ENCODE measurements at places on chromosomes 4 and X.

DNA sequence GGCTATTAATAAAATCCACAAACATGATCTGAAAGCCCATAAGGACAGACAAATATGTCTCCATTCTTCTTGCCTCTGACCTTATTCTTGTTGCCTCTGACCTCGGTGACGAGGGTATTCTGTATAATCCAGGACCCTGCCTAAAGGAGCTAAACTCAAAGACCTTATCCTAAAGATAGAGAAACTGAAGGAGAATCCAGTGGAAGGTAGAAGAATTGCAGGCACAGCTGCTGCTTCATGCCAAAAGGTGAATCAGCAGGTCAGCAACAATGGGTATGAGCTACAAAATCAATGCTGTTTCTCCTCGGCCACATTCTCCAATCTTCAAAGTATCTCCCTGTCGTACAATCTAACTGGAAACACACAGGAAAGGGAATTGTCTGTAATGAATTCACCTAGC lies 71.4 kb downstream of the INTS6L start:
- DNase-seq = no peak

GRCh38 chrX:111098874-111099273 lies 2.9 kb downstream of the PAK3 start:
- DNase-seq = no peak

GRCh38 chrX:132092439-132093065 lies 35.3 kb downstream of the FRMD7 start:
- DNase-seq = peak; percentile 19

DNA sequence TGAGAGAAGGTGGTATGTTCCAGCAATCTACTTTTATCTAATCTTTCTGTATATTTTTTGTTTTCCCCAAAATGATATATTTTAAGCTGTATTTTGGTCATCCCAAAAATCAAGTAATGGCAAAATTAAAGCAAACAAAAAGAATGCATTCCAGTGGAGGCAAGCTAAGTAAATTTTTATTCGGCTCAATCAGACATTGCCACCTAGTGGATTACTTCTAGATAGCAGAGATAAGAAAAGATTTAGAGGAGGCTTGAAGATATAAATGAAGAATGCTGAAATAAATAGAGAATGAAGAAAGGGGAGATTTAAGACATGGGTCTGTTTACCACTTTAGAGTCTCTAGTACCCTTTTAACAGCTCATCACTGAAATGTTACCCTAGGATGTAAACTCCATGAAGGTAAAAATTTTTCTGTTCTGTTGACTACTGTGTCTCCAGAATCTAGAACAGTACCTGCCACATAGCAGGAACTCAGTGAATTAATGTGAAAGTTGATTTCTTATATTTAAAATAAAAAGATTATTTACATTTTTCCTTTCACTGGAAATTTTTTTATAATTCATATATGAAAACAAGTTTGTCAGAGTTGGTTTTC lies 110.9 kb upstream of the ANK2 start:
- no peak for DNase-seq

DNA sequence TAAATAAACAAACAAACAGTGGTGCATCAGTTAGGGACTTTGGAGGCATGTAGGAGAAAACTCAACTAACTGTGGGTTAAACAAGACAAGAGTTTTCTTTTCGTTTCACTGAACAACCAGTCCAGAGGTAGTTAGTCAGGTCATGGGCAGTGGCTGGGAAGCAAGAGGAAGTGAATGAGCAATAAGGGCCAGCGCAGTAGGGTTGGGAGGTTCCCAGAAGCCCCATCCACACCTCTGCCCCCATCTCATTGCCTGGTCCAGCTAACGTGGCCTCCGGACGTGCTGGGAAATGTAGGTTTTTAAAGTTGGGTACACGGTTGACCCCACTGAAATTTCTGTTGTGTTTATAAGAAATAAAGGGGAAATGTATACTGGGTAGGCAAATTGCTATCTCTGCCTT lies 8.7 kb downstream of the GLOD5 start:
- no peak for DNase-seq

DNA sequence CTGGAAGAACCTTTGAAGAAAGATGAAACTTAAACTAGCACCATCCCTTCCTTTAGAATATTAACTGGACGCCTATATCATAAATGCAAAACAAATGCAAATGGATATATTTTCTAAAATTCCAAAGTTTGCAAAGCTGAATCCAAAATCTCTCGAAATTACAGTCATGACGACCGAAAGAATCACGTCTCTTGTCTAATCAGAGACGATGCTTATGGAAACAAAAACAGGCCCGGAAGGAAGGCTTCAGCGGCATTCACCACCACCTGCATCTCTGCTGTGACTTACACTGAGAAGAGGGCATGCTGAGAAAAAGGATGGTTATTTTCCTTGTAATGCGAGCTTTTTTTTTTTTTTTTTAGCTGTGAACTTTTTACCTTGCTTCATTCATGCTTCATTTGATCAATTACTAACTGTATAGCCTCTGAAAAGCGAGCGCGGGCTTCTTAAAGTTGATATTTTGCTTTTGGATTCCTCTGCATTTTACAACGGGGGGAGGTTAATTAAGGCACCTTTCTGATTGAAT lies 209.3 kb downstream of the SOWAHB start:
- DNase-seq = no peak

DNA sequence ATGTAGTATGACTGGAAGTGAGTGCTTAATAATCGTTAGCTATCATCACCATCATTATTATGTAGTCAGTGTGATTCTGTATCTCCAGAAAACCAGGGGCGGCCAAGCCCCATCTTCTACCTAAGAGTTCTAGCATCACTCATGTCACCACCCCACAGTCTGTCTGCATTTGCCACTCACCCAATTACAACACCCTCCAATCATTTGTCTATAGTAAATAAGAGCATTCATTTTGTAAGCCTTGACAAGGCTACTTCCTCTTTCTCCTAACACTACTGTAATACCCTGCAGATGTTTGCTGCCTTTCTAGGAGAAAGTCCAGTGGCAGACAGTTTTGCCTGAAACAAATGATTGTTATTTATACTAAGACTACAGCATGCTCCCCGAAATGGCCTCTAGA lies 15.8 kb upstream of the IL21 start:
- DNase-seq = no peak

DNA sequence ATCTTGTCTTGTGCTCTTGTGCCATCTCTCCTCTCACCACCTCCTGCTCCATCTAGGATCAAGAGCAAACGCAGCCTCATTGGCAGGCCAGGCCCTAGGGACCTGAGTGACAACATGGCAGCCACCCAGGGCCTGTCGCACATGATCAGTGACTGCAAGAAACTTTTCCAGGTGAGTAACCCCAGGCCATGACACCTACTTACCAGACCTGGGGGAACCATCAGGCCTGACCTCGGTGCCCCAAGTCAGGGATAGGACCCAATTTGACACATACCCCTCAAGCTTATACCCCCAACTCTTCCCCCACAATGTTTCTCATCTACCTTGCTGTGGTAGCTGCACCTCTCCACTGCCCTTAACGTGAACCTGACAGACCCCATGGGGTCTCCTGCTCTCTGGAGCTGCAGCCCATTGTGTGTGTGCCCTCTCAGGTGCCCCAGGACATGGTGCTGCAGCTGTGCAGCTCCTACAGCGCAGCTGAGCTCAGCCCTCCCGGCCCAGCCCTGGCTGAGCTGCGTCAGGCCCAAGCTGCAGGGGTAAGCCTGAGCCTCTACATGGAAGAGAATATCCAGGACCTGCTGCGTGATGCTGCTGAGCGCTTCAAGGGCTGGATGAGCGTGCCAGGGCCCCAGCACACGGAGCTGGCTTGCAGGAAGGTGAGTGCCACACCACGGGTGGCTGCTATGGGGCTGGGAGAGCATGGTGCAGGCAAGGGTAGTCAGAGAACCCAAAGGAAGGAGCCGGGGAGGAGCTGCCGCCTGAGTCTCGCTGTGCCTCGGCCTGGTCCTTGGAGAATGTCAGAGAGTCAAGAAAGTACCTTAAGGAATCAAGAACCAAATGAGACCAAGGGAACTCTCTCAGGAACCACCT lies 74.8 kb downstream of the STARD8 start:
- DNase-seq = no peak

GRCh38 chr4:165085946-165086345 lies 26.7 kb downstream of the TMEM192 start:
- DNase-seq = no peak

- DNase-seq = no peak
Measured at GRCh38 chr4:86586160-86586572, 7.9 kb upstream of the PTPN13 start.

- DNase-seq = no peak
Measured at GRCh38 chr4:139957986-139958738, 195.8 kb downstream of the MAML3 start.

GRCh38 chr4:181819946-181820345 lies 423.3 kb upstream of the TENM3 start:
- DNase-seq = no peak

DNA sequence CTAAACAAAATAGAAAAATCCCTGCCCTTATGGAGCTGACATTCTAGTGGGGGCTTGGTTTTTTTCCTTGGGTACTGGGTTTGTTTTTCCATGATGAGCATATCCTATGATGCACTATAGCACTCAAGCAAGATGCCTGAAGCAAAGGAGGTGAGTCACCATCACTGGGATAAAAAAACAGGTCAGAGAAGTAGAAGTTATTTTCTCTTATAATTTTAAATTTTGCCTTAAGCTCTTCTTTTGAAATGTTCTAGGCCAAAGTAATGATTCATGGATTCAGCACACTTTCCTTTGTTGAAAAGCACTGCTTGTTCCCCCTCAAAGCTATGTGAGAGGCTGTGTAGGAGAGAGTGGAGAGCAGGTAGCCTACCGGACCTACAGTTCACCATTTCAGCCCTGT lies 15.2 kb upstream of the CXCL2 start:
- no peak for DNase-seq

DNA sequence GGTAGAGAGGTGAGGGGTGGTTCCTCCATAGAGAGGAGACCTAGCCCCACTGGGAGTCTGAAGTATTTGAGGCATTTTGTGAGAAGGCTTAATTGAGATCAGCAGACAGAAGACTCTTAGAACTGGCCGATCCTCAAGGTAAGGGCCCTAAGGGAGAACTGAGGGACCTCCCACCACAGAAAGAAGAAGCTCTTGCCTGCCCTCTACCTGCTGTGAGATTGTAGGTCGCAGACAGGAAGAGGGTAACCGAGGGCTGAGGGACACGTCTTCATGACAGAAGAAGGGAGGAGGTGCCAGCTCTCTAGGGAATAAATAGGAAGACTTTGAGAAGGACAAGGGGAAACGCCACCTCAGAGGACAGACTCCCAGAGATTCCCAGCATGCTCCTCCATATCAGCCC lies 24.1 kb upstream of the MAGEC1 start:
- no peak for DNase-seq

GRCh38 chr4:139655116-139655515 lies 10.5 kb upstream of the MGST2 start:
- DNase-seq = no peak

DNA sequence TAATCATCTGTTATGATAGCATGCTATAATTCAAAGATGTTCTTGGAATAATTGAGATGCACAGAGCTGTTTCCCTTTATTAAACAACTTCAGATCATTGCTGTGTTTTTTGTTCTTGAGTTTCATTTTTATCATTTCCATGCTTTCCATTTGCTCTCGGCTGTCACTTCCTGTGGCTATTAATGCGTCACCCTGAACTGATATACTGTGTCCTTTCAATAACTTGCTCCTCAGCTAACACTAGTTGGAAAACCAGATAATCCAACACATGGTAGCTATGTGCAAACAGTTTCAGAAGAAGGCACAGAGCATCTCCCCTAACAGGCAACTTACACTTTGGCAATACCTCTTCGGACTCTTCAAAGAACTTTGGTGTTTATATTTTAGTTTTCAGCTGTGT lies 376.0 kb downstream of the GBA3 start:
- DNase-seq = no peak

- no peak for DNase-seq
Measured at GRCh38 chr4:152843481-152844090, 63.8 kb downstream of the ARFIP1 start.

- DNase-seq = no peak
Measured at GRCh38 chr4:107896158-107896645, 35.1 kb upstream of the CYP2U1 start.

GRCh38 chr4:78865451-78865850 lies 73.8 kb downstream of the PAQR3 start:
- no peak for DNase-seq

DNA sequence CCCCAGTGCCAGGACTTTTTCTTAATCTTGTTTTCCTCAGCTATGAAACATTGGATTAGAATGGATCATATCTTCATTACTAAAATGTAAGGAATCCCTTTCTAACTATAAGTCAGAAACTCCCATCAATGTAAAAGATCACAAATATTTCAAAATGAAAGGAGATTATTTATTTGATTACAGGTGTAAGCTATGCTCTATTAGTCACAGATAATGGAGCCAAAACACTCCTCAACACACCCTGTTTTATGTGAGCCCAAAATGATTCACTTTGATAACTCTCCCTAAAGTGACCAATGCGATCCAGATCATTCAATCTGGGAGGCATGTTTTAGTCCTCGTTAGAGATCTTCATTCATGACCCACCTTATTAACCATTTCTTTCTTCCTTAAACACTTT lies 566.7 kb upstream of the TENM3 start:
- no peak for DNase-seq

DNA sequence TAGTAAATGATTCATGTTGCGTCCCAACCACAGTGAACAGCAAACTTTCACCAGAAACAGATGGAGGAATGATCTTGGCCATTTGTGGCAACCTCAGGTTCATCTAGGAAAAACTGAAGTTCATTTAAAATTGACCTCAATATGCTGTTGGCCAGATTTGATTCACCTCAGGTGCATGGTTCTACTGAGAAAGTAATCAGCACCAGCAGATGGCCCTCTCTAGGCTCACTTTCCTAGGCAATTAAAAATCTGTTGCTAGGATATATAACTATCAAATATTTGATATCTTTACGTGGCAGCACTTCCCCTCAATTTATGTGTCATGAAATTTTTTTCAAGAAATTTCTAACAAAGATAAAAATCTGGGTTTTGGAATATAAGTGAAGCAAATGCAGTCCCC lies 344.7 kb downstream of the GALNTL6 start:
- no peak for DNase-seq

GRCh38 chr4:153393397-153393796 lies 48.9 kb downstream of the MND1 start:
- no peak for DNase-seq

DNA sequence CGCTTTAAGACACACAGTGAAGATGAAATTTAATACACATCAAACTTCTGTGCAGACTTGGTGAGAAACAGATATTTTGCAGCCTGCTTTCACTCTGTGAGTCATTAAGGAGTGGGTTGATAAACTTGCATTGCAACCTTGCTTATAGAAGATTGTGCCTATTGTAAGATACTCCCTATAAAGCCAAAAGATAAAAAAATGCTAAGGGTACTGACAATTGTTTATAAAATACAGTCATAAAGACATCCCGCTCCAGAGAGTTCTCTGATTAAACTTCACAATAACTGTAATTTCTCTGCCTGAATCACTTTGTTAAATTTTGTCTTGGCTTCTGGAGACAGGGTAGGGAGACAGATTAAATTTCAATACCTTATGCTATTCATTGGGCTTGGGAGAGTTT lies 49.1 kb downstream of the GALNT7 start:
- DNase-seq = no peak

- DNase-seq = no peak
Measured at GRCh38 chr4:149403081-149403480, 412.6 kb downstream of the IQCM start.

Measured in activated CD8-positive, alpha-beta memory T cell treated with anti-CD3 and anti-CD28 coated beads for 1 hour (primary cell).